ENCODE measurements at places on chromosomes 4 and X.

- H3K36me3 ChIP-seq, result no peaks in the 10 kb centered on the region
- no peaks in the 10 kb centered on the region for H3K4me1 ChIP-seq
- H3K27ac ChIP-seq, result no peak overlapping the region
- no peaks in the 10 kb centered on the region for H3K27me3 ChIP-seq
Observed at GRCh38 chr4:48603366-48604003, 113.4 kb downstream of the ZAR1 start.

GRCh38 chrX:53084043-53084570 is 1.9 kb downstream of the TSPYL2 start:
- no peaks in the 10 kb centered on the region for H3K4me1 ChIP-seq
- no peaks in the 10 kb centered on the region for H3K27me3 ChIP-seq
- H3K4me3 ChIP-seq, result no peak overlapping the region

DNA sequence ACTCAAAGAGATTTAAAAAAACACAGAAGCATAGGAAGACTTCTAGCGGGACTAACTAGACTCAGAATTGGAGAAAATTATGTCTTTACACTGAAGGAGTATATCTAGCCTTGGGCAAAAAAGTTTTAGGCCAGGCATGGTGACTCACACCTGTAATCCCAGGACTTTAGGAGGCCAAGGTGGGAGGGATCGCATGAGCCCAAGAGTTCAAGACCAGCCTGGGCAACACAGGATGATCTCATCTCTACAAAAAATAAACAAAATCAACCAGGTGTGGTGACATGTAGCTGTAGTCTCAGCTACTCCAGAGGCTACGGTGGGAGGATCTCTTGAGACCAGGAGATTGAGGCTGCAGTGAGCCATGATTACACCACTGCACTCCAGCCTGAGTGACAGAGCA is 99.5 kb downstream of the NEUROG2 start:
- H3K4me3 ChIP-seq, result no peak overlapping the region
- H3K27me3 ChIP-seq, result no peaks in the 10 kb centered on the region
- H3K27ac ChIP-seq, result no peak overlapping the region
- no peaks in the 10 kb centered on the region for H3K4me1 ChIP-seq
- no peaks in the 10 kb centered on the region for H3K36me3 ChIP-seq

- no peaks in the 10 kb centered on the region for H3K36me3 ChIP-seq
- H3K4me3 ChIP-seq, result no peak overlapping the region
- DNase-seq, result no peak
- no peak overlapping the region for H3K27ac ChIP-seq
- no peaks in the 10 kb centered on the region for H3K27me3 ChIP-seq
Observed at GRCh38 chr4:139746431-139747171, 81.0 kb downstream of the MGST2 start.

DNA sequence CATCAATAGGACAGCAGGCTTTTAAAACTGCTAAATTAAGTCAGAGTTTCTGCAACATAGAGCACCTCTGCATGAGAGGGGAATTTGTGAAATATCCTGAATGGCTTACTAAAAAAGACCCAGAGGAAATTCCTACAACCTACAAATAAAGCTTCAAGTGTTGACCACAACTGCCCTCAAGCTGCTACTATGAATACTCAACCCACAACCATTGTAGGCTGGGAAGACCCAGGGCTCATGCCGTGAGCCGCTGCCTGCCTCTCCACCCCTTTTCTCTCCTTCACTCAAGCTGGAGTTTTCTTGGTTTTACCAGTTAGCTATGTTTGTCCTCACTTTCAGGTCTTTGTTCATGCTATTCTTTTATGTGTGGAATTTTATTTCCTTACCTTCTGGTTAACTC is 151.6 kb downstream of the EMCN start:
- H3K36me3 ChIP-seq, result no peaks in the 10 kb centered on the region

DNA sequence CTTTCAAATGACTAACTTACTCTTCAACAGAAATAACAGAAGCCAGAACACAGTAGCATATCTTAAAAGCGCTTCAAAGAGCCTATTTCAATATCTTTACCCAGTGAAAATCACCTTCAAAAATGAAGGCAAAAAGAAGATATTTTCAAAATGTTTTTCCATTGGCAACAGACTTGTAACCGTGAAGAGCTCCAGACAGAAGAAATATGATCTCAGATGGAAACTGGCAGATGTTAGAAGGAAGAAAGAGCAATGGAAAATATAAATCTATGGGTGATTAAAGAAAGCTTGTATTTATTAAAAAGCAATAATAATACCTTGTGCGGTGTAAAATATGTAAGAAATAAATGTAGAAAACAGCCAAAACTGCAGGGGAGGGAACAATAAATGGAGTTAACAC is 35.7 kb downstream of the PRKG2 start:
- no peak overlapping the region for H3K4me3 ChIP-seq
- no peaks in the 10 kb centered on the region for H3K4me1 ChIP-seq
- H3K36me3 ChIP-seq, result no peaks in the 10 kb centered on the region
- no peak overlapping the region for H3K27ac ChIP-seq
- no peaks in the 10 kb centered on the region for H3K27me3 ChIP-seq

DNA sequence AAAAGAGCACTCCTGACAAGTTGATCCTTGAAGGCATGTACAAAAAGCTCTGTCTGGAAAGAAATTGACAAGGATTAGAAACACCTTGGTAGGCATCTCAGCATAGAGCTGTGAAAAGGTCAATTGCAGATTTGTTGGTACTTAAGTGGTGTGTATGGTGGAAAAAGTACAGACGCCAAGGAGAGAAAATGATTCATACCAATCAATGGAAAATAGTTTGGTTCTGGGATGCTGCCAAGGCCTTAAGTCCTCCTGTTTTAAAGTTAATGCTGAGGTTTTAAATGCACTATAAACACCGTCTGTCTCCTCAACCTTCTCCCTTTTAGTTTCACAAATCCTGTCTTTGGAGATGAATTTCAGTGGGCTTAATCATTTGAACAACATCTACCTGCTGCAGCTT is 524.1 kb downstream of the IL15 start:
- no peaks in the 10 kb centered on the region for H3K36me3 ChIP-seq
- no peak for DNase-seq
- H3K27ac ChIP-seq, result no peak overlapping the region
- no peaks in the 10 kb centered on the region for H3K27me3 ChIP-seq
- H3K4me3 ChIP-seq, result no peak overlapping the region

GRCh38 chrX:153829799-153830639 is at the start of gene PDZD4:
TSS of gene PDZD4 (minus strand) at chrX:153830544. CDS start at chrX:153830298, 246 bp downstream.
- H3K27me3 ChIP-seq, result no peaks in the 10 kb centered on the region
- no peak for DNase-seq
- H3K27ac ChIP-seq, result no peak within 1 kb of the TSS
- peaks cover 3% of the 10 kb centered on the region for H3K4me1 ChIP-seq
- H3K36me3 ChIP-seq, result no peaks in the 10 kb centered on the region
- H3K4me3 ChIP-seq, result peak within 1 kb of the TSS; percentile 76

DNA sequence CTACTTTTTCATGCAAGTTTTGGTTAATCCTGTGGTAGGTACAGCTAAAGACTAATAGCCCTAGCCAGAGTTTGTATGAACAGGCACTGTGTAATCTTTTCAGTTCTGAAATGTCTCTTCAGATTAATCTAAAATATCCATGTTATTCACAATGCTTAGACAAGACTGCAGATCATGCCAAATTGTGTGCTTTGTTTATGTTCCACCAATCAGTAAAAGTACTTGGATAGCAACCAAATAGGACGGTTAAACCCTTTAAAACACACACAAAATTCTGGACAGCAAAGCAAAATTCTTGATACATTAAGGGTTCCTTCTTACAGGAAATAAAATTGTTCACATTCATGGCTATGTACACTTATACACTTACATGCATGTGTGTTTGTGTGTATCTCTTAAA is 139.1 kb downstream of the KLHL13 start:
- H3K4me3 ChIP-seq, result no peak overlapping the region
- no peak for DNase-seq
- no peaks in the 10 kb centered on the region for H3K36me3 ChIP-seq
- H3K27me3 ChIP-seq, result no peaks in the 10 kb centered on the region
- H3K4me1 ChIP-seq, result no peaks in the 10 kb centered on the region

GRCh38 chrX:53080628-53081580 is 1.3 kb upstream of the TSPYL2 start:
- peaks cover 5% of the 10 kb centered on the region for H3K36me3 ChIP-seq
- H3K4me3 ChIP-seq, result no peak overlapping the region
- H3K27me3 ChIP-seq, result no peaks in the 10 kb centered on the region
- no peak for DNase-seq

DNA sequence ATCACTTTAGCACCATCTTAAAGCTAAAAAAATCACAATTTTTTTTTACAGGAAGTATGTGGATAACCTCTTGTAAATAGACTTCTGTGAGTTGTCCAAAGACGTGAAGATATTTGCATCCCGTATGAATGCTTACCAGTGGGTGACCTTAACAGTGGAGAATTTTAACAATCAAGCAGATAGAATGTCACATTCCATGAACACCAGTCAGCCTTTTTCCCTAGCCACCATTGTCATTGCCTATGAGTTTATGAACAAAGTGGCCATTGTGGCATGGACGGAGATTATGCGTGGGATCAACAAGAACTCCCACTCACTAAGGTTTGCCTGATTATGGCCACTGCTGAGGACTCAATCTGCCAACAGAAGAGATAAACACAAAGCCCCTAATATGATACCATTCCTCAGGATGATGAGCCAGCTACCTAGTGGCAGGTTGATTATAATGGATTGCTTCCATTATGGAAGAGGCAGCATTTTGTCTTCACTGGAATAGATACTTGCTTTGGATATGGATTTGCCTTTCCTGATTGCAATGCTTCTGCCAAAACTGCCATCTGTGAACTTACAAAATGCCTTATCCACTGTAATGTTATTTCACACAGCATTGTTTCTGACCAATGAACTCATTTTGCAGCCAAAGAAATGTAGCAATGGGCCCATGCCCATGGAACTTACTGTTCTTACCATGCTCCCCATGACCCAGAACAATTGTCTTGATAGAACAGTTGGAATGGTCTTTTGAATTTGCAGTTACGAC is 830.9 kb upstream of the NDST4 start:
- no peak overlapping the region for H3K4me3 ChIP-seq
- no peak for DNase-seq
- H3K27me3 ChIP-seq, result no peaks in the 10 kb centered on the region
- no peaks in the 10 kb centered on the region for H3K4me1 ChIP-seq

DNA sequence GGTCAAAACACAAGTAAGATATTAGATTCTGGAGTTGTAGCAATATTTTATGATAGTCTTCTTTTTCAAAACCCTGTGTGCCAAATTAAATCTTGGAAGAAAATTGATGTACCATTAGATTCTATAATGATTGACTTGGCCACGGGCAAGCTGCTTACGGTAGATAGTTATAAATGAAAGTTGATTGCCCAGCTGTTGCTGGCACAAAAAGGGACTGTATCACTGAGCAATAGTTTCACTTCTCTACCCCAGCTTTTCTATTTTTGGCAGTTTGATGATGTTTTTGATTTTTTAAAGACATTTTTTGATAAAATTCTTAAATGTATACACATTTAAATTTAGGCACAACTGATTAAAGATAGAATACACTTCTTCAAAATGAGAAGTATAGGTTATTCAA is 333.3 kb downstream of the TRAM1L1 start:
- no peak for DNase-seq
- no peak overlapping the region for H3K27ac ChIP-seq
- H3K4me1 ChIP-seq, result no peaks in the 10 kb centered on the region
- H3K36me3 ChIP-seq, result no peaks in the 10 kb centered on the region

DNA sequence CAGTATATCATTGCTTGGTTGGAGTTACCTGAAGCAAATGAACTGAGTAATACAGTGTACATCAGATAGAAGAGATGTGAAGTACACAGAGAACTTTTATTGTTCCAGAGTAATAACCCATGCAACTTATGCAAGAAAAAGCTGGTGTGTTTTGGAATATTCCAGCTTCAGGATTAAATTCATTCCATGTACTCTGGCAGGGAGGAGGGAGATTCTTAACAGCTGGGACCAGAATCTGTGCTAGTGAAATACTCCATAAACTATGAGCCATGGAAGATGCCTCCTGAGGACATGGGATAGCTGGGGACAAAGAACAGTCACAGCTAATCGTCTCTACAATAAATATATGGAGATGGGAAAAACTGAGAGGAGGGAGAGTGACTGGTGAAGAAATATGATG is 101.6 kb upstream of the OTUD4 start:
- no peaks in the 10 kb centered on the region for H3K27me3 ChIP-seq
- H3K4me3 ChIP-seq, result no peak overlapping the region
- H3K36me3 ChIP-seq, result no peaks in the 10 kb centered on the region
- no peaks in the 10 kb centered on the region for H3K4me1 ChIP-seq
- no peak overlapping the region for H3K27ac ChIP-seq
- no peak for DNase-seq

DNA sequence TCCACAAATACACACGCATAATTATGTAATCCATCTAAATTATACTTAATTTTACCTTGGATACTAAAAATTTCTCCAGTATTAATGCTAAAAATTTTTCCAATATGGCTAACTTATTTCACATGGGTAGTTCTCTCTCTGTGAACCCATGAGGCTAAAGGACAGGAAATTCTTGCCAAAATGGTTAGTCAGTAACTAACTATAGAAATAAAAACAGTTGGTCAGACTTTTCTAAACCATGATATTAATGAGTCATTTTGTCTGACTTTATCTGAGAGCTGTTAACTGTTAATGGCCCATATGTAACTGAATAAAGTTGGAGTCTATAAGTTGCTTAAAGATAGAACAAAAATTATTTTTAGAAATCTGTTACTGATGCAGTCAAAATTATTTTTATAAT is 549.4 kb downstream of the TLL1 start:
- no peak for DNase-seq
- no peak overlapping the region for H3K4me3 ChIP-seq
- no peaks in the 10 kb centered on the region for H3K36me3 ChIP-seq
- H3K27ac ChIP-seq, result no peak overlapping the region

GRCh38 chrX:38112566-38112965 is 106.2 kb downstream of the SYTL5 start:
- no peak overlapping the region for H3K27ac ChIP-seq
- no peaks in the 10 kb centered on the region for H3K27me3 ChIP-seq
- H3K4me3 ChIP-seq, result no peak overlapping the region
- no peak for DNase-seq

DNA sequence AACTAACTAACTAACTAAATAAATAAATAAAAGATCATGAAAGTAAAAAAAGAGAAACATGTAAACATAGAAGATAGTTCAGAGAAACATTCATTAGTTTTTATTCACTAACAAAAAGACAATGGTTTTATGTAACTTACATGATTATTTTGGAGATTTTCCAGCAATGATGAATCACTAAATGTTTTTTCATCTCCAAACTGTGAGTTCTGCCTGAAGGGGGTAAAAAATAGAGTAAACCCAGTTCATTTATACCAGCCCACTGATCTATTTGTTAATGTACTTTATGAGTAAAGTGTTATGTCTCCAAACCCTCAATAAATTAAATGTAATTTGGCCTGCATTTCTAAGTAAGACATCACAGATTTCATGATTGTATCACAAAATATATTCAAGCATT is 101.1 kb downstream of the ATP8A1 start:
- H3K4me3 ChIP-seq, result no peak overlapping the region
- H3K27me3 ChIP-seq, result no peaks in the 10 kb centered on the region
- H3K36me3 ChIP-seq, result no peaks in the 10 kb centered on the region

All from iPS DF 6.9 (cell line).